ENCODE measurements at places on chromosomes 7 and 10.

DNA sequence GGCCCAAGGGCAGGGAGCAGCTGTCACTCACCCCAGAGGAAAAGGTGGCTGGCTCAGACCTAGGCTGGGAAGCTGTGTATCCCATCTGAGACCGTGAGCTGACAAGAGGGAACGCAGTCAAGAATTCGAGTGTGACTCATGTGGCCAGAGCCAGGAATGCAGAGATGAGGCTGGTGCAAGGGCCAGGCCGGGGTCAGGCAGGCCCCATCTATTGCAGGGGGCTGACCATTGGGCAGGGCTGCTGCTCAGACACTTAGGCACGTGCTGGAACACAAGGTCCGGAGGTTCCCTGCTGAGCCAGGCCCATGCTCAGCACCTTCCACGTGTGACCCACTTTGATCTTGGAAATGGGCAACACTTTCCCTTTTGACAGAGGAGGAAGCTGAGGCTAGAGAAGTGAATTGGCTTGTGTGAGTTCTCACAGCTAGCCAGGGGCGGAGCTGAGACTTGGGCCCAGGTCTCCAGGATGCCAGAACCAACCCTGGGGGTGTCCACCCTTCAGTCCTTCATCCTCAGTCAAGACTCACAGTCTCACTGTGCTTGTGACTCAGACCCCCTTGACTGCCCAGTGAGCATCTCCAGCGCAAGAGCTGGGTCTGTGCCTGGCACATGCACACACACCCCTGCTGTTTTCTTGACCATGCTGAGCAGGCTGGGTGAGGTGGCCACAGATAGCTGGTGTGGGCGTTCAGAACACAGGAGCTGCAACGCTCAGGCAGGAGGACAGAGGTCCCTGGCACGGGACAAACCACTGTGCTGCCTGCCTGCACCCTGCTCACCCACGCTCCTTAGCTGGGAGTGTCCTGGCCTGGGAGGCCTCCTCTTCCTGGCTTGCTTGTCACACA is 47.6 kb upstream of the PPIF start:
- DNase-seq = no peak

GRCh38 chr10:126239844-126240243 is 148.4 kb downstream of the ADAM12 start:
- DNase-seq = no peak

DNA sequence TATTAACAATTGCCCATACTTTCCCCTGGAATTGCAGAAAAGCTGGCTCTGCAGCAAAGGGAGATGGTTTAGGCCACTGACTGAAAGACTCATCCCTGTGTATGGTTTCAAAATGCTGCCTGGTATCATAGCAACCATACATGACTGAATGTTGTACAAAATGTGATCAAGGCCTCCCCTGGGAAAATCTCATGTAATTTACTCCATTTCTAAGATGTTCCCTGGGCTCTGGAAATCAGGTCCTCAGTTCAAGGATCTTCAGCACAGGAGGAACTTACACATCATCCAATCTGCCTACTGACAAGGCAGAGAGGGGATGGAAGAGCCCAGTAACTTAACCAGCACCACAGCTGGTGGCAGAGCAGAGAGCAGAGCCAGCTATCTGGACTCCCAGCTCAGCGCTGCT is 111.8 kb downstream of the JAZF1 start:
- DNase-seq = no peak

- DNase-seq = no peak
Observed at GRCh38 chr7:155454183-155455112, 3.5 kb upstream of the EN2 start.

DNA sequence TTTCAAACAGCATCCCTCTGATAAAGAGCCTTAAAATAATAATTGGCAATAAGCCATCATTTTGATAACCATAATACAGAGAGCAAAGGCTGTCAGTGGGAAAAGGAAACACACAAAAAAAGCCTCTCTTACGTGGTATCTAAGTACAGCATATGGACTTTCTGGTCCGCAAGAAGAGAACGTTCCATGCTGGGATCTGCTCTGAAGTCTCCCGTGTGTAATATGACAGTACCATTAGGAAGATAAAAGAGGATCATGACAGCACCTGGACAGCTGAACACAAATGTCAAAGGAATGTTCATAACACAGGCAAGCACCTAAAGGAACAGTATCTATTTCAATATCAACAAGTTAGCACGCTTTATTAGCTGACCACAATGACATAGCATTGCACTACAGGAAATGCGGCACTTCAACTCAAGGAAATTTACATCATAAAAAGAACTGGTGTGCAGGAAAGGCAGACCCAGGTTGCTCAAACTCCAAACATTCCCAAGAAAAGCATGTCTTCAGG is 9.9 kb downstream of the DCLRE1A start:
- no peak for DNase-seq

GRCh38 chr7:92904244-92905131 is 68.1 kb upstream of the CDK6 start:
- peak; percentile 35 for DNase-seq

GRCh38 chr10:84088626-84089025 is 50.7 kb upstream of the GHITM start:
- no peak for DNase-seq

DNA sequence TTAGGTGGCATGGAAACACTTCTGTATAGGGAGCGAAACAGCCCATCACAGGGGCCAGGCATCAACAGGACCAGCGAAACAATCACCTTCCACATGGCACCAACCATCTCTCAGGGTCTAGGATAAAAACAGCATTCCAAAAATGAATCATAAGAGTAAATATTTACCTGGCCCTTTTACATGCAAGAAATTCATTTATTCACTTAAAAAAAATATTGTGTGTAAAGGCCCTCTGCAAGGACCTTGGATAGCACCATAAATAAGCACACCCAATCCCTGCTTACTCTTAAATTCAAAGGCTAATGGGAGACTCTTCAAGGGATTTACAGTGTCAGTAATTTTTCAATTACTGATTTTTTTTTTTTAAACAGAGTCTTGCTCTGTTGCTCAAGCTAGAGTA is 25.4 kb downstream of the CPVL start:
- DNase-seq = no peak

- DNase-seq = no peak
Observed at GRCh38 chr7:74027683-74028320, at the start of gene ELN. TSS of gene ELN (plus strand) at chr7:74028173. CDS start at chr7:74028188, 15 bp downstream.

Data from GDM1 (cell line).